ENCODE measurements at places on chromosomes 6 and 20. TPM values are rescaled to one million over a fixed set of nuclear protein-coding genes. Genes with fewer than 3 reads are reported as not detected.

SLC24A3 gene
- not detected for total RNA-seq

MC3R gene
- total RNA-seq: not detected

ETV7 gene
- 19.7 TPM for total RNA-seq

PRL gene
- total RNA-seq: not detected

PPP1R16B gene
- total RNA-seq: 128 TPM

Measured in activated CD8-positive, alpha-beta memory T cell treated with anti-CD3 and anti-CD28 coated beads, Interleukin-2, amount 10 ng/mL, durations not matched to agents 7 days and 5 days (primary cell).